ENCODE measurements at places on chromosomes 5 and 9. TPM values are rescaled to one million over a fixed set of nuclear protein-coding genes. Genes with fewer than 3 reads are reported as not detected.

ZFP2 gene
- total RNA-seq: 0.05 TPM

SLC6A19 gene
- not detected for total RNA-seq

PCDHB7 gene
- total RNA-seq: 6.7 TPM

MZB1 gene
- total RNA-seq: not detected

ALDH1B1 gene
- total RNA-seq: 13.8 TPM

C5orf58 gene
- 0.58 TPM for total RNA-seq

MLANA gene
- not detected for total RNA-seq

GPR150 gene
- total RNA-seq: not detected

PDE8B gene
- total RNA-seq: 0.30 TPM

ZCCHC7 gene
- 17.6 TPM for total RNA-seq

GPR21 gene
- total RNA-seq: not detected

GPRIN1 gene
- total RNA-seq: 10.1 TPM

PGGT1B gene
- total RNA-seq: 16.2 TPM

OR1B1 gene
- not detected for total RNA-seq

TAF11L10 gene
- not detected for total RNA-seq

DIRAS2 gene
- not detected for total RNA-seq

PCDHA1 gene
- total RNA-seq: 2.5 TPM

PTGDS gene
- 1.4 TPM for total RNA-seq

S1PR3 gene
- total RNA-seq: not detected

ENTPD2 gene
- total RNA-seq: not detected

SHC3 gene
- 0.03 TPM for total RNA-seq

MOB3B gene
- total RNA-seq: not detected
